ENCODE measurements at places on chromosomes 1 and 21.

GRCh38 chr1:62282909-62283755, 36.1 kb downstream of the KANK4 start:
- no peak for DNase-seq

DNA sequence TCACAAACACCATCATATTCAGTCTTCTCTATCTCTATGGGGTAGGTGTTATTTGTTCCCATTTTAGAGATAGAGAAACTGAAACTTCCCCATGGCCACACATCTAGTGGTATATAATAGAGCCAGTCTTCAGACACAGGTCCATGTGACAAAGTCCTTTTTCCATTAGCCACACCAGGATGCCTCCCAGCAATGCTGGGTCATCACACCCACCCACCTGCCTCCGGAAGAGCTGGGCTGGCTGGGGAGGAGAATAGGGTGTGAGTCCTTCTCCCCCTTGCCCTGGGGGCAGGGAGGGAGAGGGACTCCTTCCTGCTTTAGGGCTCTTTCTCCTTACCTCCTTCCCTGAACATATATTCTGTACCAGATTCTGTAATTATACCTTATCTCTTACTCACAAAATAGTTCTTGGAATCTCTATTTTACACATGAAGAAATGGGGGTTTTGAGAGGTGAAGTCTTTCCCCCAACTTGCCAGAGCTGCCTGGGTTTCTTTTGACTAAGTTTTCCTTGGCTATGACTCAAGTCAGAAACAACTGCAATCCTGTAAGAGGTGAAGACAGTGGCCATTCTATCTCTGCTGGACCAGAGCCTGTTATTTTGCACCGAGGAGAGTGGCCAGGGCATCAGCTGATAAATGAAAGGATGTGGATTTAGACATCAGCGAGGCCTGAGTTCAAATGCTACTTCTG, 30.0 kb downstream of the SOX13 start:
- DNase-seq, result no peak

DNA sequence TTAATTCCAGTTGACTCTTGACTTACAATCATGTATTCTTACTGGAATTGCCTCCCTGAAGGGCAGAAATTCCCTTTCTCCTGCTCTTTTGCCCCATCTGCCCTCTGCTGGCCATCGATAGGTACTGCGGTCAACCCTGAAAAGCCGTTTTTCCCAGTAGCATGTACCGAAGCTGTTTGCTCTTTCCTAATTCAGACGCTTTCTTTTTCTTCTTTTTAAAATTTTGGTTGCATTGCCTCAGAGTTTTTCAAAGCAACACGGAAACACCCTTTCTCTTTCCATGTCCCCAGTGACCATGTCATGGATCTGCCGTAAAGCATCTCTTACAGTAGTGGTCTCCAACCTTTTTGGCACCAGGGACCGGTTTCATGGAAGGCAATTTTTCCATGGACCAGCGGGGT, 164.2 kb upstream of the C1orf21 start:
- no peak for DNase-seq

- DNase-seq, result no peak
Observed at GRCh38 chr1:233237647-233238046, 57.9 kb downstream of the PCNX2 start.

DNA sequence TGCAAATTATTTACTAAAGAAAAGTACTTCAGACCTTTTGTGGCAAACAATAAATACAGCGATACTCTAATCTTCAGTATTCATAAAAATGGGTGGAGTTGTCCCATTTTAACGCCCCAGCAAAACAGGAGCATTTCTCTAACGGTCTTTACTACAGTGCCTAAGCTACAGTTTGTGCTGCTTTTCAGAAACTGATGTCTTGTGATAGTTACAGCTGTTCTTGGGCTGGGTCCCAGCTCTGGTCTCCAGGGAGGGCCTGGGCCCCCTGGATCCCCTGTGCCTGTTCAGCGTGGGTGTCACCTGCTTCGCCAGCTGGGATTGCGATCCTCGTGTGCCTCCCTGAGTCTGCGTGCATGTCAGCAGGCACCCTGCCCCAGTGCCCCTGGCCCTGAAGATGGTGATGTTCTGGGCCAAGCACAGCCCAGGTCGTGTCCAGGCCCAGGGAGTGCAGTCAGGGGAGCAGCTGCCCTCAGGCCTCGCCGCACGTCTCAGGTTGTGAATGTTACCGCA, 64.0 kb upstream of the DIP2A start:
- no peak for DNase-seq

GRCh38 chr1:221454096-221454495, 287.8 kb downstream of the DUSP10 start:
- no peak for DNase-seq

DNA sequence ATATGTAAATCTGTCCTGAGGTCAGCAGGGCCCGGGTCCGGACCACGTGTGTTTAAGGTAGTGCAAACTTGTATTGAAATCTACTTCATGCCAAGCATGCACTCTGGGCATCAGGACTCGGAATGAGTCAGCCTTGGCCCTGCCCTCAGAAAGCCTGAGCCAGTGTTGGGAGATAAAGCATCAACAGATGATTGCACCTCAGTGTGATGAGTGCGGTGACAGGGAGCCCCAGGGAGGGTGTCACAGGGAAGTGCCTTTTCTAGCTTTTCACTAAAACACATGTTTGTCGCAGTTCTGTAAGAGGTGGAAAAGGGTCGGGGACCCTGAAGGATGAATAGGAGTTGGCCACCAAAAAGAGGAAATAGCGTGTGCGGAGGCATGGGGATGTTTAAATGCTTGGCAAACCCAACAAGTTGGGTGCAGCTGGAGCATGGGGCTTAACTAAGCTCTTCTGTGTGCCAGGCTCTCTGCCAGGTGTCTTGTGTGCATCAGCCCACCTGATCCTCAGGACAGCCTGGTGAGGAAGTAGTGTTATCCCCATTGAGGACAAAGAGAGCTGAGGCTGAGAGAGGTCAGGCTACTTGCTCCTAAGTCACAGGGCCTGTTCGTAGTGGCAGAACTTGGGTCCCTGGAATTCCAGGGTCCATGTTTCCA, 48.2 kb upstream of the EPB41 start:
- DNase-seq, result no peak

DNA sequence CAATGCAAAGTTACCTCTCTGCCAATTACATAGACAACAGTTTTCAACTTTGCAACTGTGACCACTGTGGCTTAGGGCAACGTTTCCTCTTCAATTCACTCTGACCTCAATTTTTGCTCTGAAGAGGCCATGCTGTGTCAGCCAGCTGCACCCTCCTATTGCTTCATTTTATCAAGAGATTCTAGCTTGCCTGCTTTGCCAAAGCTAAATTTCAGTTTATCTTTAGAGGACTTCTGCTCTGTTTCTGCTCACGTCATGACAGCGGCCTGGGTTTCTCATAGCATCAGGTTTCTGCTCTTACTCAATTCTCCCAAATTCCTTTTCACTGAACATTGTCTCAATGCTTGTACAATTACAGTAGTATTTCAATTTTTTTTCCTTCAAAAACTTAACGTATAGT, 154.6 kb downstream of the PLA2G4A start:
- DNase-seq, result no peak

DNA sequence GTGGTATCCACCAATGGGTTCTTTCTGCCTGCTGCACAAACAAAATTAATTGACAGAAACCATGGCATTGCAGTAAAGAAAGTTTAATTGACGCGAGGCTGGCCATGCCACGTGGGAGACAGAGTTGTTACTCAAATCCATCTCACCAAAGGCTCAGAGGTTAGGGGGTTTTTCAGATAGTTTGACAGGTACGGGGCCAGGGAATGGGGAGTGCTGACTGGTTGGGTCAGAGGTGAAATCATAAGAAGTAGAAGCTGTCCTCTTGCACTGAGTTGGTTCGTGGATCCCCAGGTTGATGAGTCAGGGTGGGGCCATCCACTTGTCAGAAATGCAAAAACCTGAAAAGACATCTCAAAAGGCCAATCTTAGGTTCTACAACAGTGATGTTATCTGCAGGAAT, 941 bp upstream of the TBCE start:
- no peak for DNase-seq

DNA sequence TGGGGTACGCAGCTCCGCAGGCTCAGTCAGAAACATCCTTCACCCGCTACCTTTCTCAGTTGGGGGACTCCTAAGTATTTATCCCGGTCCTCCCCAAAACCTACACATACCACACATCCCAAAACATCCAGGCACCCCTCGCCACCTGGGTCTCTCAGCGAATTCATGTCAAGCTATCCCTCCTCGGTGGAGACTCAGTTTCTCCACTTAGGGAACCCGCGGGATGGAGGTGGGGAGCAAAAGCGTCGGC, 1.3 kb upstream of the ZBTB7B start:
- no peak for DNase-seq

GRCh38 chr1:36349241-36349671, 25.8 kb upstream of the EVA1B start:
- DNase-seq, result no peak

- no peak for DNase-seq
Observed at GRCh38 chr21:21114461-21114860, 116.3 kb downstream of the NCAM2 start.

DNA sequence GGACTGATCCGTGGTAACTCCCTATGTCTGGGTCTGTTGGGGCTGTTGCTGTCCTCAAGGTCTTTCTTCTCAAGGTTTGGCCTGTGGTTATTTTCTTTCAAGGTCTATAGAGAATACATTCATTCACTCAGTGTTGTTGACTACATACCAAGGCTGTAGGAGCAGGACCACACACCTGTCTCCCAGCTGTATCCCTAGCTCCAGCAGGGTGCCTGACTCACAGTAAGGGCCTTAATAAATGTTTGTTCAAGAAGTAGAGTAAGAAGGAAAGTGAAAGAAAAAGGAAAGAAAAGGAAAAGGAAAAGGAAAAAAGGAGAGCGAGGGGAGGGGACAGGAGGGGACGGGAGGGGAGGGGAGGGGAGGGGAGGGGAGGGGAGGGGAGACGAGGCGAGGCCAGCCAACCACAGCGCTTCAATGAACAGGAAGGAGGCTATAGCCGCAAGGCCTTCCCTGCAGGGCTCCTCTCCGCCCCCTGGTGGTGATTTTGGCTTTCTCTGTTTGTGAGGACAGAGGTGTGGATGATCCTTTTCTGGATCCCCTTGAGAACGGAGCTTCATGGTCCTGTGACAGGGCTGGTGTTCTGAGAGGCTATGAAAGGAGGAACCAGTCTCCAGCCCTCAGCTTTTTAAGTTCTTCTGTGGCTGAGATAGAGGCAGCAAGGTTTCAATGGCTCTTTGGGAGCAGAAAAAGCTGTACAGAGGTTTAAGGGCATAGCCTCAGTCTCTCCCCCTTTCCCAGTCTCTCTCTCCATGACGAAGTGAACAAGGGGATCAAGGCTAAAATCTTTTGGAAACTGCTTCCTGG, 30.6 kb upstream of the LCE5A start:
- DNase-seq, result peak; percentile 30

DNA sequence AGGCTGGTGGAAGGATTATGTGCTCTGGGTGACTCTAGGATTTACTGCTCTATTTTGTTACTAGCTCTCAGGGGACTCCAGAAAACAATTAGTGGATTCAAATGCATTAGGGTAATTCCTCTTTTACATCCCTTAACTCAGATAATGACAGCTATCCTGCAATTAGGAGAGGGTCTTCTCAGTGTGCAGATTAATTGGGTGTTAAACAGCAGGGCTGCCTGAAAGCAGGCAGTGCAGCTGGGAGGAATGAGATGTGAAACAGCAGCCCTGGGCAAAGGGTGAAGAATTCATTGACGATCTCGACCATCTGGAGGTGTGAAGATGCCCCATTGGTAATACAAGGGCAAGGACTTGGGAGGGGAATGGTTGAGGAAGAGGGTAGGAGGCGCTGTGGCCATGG, 66.1 kb downstream of the HTR6 start:
- no peak for DNase-seq

DNA sequence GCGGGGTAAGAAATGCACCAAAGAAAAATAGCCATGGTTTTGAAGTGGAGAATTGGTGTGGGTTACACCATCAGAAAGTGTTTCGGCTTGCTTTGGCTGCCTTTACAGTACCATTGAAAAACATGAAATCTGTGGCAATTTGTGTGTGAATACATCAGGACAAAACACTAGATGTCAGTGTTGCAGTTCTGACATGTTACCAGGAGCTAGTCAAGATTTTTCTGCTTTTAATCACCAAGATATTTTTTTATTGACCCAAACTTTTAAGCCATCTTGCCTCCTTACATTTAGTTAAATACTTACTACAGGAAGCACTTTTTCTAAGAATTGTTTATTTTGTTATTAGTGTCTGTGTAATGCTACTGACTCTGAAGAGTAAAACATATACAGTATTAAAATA, 14.3 kb downstream of the RRP15 start:
- DNase-seq, result no peak

GRCh38 chr1:33661811-33662454, 189.5 kb downstream of the ZSCAN20 start:
- DNase-seq, result no peak

DNA sequence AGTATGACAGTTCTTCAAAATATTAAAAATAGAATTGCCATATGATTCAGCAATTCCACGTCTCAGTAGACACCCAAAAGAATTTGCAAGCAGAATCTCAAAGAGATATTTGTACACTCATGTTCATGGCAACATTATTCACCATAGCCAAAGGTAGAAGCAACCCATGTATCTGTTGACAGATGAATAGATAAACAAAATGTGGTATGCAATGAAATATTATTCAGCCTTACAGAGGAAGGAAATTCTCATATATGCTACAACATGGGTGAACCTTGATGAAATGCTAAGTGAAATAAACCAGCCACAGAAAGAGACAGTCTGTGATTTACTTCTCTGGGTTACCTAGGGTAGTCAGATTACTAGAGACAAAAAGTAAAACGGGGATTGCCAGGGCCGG, 47.0 kb downstream of the NAV1 start:
- DNase-seq, result no peak

DNA sequence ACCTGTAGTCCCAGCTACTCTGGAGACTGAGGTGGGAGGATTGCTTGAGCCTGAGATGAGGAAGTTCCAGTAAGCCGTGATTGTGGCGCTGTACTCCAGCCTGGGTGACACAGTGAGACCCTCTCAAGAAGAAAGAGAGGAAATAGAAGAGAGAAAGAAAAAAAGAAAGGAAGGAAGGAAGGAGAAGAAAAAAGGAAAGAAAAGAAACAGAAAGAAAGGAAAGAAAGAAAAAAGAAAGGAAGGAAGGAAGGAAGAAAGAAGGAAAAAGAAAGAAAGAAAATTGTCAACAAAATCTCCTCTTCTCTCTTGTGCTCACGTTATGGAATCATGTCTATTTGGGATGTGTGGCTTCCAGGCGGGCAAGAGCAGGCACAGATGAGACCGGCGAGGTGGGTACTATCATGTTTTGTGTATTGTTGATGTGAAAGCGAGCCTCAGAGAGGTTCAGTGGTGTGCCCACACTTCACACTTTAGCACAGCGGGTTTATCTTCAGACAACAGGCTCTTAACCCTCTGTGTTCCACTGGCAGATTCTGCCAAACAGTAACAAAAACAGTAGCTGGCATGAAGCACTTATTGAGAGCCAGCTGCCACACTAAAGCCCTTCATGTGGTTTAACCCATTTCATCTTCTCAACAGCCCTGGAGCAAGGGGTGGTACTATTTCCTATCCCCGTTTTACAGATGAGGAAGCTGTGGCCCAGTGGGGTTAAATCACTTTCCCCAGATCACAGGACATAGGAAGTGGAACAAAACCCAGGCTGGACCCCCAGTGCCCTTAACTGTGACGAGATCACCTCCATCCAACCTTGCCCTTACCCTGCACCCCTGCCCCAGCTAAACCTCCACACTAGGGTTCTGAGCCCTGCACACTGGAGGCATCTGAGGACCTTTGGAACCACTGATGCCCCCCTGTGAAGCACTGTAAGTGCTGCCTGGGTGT, 94.7 kb upstream of the TARDBP start:
- no peak for DNase-seq

Data from T-helper 22 cell (primary cell).